Stimulated activated CD8-positive, alpha-beta memory T cell treated with anti-CD3 and anti-CD28 coated beads, Interleukin-4, amount 100 ng/mL, for 24 hours (primary cell): ENCODE measurements at places on chromosomes 12 and 14.

- DNase-seq = no peak
Observed at GRCh38 chr12:52650520-52651081, 1.4 kb downstream of the KRT2 start.

GRCh38 chr14:36950812-36951211, 221.6 kb downstream of the SLC25A21 start:
- DNase-seq = no peak

DNA sequence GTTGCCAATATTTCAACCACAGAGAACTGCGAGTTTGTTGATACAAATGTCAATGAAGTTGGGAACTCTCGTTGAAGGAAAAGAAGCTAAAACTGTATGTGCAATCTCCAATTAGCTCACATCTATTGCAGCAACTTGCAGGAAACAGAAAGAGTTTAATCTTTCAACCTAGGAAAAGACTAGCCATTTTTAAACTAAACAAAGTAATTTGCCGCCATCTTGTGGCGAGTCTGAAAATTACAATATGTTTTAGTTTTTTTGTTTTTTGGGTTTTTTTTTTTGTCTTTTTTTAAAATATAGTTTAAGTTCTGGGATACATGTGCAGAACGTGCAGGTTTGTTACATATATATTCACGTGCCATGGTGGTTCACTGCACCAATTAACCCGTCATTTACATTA, 131.2 kb upstream of the FOXG1 start:
- no peak for DNase-seq

GRCh38 chr12:70837026-70837425, 83.5 kb downstream of the PTPRR start:
- no peak for DNase-seq
